ENCODE measurements at places on chromosomes 5 and 9.

DNA sequence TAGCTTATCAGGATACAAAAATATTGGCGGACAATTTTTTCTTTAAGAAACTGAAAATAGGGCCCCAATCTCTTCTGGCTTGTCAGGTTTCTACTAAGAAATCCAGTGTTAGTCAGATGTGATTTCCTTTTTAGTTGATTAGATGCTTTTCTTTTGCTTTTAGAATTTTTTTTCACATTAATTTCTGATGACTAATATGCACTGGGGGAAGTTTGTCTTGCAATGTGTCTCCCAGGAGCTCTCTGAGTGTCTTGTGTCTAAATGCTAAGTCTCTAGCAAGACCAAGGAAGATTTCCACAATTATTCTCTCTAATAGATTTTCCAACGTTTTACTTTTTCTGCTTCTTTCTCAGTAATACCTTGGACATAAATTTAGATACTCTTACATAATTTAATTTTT is 559.8 kb upstream of the TYRP1 start:
- DNase-seq: no peak

- DNase-seq: no peak
Measured at GRCh38 chr9:129626625-129627284, 792 bp downstream of the NTMT1 start.

DNA sequence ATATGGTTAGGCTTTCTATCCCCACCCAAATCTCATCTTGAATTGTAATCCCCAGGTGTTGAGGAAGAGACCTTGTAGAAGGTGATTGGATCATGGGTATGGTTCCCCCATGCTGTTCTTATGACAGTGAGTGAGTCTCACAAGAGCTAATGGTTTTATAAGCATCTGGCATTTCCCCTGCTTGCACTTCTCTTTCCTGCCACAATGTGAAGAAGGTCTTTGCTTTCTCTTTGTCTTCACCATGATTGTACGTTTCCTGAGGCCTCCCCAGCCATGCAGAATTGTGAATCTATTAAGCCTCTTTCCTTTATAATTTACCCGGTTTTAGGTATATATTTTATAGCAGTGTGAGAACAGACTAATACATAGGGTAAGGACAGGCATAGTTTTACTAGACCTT is 334.5 kb downstream of the TLR4 start:
- DNase-seq: no peak

DNA sequence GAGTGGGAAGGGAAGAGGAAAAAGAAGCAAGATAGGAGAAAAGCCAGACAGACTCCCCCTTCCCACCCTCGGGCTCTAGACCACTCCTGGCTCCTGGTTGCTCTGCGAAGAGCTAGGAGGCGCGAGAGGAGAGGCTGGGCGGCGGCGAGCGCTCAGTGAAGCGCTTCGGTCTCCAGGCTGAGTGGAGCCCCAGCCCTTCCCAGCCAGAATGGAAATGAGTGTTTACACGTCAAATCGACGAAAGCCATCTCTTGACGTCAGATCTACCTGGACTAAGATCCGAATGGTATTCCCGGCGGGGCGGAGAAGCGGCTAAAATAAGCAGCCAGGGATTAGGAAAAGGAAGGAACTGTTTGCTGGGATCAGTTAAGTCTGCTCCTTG is at the start of gene PCSK1:
TSS of gene PCSK1 (minus strand) at position 183 of the 382 bp plus-strand sequence. CDS start 206 bp downstream, outside the sequence.
- peak; percentile 9 for DNase-seq

- no peak for DNase-seq
Measured at GRCh38 chr9:535356-535755, 306.1 kb upstream of the DMRT1 start.

All from anterior cingulate cortex (tissue), 58 donors.